ENCODE measurements at places on chromosomes 4 and X.

- DNase-seq: no peak
Observed at GRCh38 chr4:40280586-40280985, 54.5 kb upstream of the CHRNA9 start.

DNA sequence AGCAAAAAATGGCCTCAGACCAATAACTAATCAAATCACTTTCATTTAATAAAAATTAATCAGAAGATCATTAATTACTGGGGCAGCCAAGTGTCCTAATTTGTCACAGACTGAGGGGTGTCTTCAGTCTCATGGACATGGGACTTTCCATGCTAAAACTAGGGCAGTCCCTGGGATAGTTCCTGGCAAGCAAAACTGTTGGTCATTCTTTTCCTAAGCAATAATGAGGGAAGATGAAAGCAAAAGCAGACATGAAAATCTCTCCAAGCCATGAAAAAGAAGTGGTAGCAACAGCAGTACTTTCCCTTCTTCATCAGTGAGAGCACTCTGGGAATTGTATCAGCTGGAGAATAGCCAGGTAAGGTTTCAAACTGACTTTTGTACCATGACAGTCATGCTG, 3.7 kb upstream of the ANTXR2 start:
- no peak for DNase-seq

DNA sequence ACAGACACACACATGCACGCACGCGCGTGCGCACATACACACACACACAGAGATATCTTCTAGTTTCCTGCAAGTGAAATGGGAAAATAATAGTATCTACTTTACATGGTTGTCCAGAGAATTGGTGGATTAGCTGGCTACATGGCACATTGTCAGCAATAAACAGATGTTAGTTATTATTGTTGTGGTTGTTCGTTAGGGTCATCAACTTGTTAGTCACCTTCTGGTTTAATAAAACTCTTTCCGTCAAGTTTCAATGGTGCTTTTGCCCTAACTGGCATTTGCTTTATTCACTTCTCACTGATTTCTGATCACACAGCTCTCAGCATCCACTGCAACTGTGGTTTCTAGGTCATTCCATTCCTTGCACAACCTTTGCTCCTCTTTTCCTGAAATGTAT, 25.4 kb upstream of the RASL11B start:
- DNase-seq: no peak

DNA sequence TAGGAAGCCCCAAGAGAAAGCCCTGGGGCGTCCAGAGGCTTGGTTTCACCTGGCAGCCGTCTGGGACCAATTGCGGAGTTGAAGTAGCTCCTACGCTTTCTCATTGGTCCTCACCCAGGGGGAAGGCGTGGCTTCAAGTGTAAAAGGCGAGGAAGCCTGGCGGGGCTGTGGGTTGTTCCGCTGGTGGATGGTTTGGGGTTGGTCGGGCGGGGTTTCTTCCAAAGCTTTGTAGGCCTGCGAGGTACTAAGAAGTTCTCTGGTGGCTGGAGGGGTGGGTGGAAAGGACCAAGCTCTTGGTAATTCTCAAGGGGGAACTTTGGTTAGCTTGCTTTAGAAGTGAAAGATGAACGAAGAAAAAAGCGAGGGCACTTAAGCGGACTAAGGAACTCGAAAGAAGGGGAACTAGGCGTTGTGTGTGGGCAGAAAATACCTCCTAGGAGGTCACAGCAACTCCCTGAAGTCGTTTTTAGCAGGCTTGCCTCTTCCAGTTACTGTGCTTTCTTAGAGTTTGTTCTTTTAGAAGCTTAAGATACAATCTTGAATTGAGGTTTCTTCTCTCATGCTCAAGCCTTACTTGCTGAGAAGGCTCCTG, 36.6 kb downstream of the CCNG2 start:
- peak; percentile 23 for DNase-seq

- DNase-seq: no peak
Observed at GRCh38 chr4:183241322-183241640, 78.8 kb downstream of the CLDN22 start.

DNA sequence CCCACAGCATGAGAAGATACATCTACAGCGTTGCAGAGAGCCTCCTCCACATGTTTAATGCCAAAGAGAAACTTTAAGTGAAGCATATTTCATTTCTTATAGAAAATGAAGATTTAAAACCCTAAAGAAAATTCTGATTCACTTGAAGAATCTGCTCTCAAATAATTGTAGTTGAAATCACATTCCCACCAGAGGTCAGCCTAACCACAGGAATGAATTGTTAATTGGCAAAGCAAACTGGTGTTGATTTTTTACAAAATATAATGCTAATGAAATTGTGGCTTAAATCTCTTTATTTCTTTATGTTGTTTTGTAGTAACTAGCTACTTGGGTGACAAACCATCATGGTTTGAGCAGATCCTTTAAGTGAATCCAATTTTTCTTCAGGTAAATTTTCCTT, 31.1 kb upstream of the WDR17 start:
- DNase-seq: peak; percentile 15

GRCh38 chr4:54728368-54728767, 70.6 kb downstream of the KIT start:
- DNase-seq: no peak

DNA sequence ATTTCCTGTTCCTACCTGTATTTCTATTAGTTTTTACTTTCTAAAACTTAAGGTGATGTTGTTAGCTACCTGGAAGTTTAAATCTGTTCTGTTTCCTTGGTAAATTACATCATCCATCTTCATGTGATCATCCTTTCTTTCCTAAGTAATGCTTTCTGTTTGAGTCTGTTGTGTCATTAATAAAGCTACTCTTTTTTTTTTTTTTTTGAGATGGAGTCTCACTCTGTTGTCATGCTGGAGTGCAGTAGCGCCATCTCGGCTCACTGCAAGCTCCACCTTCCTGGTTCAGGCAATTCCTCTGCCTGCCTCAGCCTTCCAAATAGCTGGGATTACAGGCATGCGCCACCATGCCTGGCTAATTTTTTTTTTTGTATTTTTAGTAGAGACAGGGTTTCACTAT, 73.3 kb downstream of the FIP1L1 start:
- no peak for DNase-seq

GRCh38 chrX:17553469-17553868, 178.5 kb downstream of the NHS start:
- DNase-seq: no peak

DNA sequence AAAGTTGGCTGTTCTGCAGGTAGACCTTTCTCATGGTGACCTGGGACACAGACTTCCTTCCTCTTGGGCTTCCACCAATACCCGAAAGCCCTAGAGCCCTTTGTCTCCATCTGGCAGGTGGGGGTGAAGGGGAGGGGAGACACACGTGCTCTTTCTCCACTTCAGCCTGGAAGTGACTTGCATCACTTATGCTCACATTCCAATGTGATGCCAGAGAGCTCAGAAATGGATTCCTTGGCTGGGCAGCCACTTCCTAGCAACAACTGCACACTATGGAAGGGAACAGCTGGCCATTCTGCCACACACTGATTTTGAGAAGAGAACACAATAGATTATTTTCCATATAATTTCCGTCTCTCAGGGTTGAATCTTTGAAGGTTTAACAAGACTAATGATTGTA, 36.3 kb downstream of the C4orf51 start:
- no peak for DNase-seq

DNA sequence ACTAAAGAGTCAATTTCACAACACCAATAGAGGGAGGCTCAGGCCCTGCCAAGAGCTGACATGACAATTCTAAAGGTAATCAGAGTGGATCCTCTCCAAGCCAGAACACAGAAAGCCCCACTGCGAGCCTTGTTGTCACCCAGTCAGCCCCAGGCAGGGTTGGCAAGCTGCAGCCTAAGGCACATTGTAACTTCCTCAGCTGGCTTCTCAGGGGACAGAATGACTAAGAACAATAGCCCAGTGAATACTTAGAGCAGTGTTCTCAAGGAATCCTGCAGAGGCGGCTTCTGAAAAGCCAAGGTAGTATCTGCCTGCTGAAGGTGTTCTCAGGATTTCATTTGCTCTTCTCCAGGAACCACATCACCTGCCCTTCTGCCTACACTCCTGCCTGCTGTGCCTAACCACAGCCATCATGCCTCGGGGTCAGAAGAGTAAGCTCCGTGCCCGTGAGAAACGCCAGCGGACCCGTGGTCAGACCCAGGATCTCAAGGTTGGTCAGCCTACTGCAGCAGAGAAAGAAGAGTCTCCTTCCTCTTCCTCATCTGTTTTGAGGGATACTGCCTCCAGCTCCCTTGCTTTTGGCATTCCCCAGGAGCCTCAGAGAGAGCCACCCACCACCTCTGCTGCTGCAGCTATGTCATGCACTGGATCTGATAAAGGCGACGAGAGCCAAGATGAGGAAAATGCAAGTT, at the start of gene MAGEB4:
Gene MAGEB4, plus strand, starts transcription at position 277 of the 692 bp plus-strand sequence. Its CDS starts 136 bp downstream, at position 413.
- DNase-seq: no peak

DNA sequence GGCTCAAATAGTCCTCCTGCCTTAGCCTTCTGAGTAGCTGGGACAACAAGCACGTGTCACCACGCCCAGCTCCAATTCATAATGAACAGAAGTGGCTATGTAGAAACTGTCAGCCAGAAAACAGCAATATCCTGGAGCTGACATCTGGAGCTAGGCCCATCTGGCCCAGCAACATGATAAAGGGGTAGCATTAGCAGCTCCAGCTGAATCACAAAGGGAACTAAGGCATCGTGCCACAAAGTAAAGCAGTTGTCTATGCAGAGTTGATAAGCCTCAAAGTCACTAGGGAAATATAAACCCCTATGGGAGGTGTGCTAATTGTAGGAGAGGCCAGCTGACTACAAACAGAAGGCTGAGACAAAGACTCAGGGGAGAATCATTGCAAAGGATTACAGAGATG, 270.5 kb upstream of the GPC4 start:
- peak; percentile 57 for DNase-seq

GRCh38 chr4:31234494-31234893, 514.3 kb downstream of the PCDH7 start:
- DNase-seq: peak; percentile 1

DNA sequence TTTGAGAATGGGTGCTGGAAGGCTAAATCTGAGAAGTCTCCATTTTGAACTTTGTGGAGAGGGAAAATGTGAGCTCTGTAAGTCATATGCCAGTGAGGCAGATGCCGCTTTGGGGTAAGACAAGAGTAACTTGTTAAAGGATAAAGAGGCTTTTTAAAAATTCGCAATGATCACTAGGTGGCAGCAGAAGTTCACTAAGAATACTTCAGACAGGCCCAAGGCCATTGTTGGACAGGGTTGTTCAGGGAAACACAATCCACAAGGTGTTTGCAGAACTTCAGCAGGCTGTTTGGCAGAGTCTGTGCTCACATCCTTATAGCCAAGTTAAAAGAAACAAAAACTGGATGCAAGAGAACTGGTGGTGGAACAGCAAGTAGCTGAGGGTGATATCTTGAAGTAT, 13.7 kb upstream of the PIGA start:
- peak; percentile 51 for DNase-seq

DNA sequence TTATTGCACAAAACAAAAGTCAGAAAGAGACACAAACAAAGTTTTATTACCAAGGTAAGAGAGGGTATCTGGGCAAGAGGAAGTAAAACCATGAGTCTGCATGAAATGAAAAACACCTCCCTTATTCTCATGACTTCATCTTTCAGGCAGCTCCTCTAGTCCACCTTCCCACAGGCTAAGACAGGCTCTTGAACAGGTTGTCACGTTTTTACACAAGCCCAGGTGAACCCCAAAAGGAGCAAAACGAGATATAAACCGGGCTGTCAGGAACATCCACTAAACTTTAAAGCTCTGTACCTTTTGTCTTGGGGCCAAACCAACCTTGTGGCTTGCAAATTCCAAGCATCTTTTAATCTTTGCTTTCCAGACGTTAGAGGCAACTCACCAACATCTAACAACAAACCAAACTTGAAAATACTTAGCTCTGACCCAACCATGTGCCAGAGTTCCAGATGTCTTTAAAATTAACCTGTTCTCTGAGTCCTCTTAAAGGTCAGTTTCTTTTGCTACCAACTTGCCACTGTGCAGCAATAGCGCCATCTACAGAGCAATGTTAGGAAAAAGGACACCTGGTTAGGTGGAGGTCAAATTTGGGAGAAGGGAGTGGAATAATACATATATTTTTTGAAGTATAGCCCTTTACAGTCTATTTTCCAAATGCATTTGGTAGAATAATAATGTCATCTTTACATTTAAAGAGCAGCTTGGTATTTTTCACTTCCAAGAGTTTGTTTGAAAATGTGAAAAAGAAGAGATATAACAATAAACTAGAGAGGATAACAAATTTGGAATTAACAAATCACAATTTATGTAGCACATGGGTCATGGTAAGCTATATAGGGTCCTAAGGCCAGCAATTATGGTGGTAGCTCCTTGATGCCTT, 73.1 kb downstream of the QRFPR start:
- DNase-seq: peak; percentile 54

DNA sequence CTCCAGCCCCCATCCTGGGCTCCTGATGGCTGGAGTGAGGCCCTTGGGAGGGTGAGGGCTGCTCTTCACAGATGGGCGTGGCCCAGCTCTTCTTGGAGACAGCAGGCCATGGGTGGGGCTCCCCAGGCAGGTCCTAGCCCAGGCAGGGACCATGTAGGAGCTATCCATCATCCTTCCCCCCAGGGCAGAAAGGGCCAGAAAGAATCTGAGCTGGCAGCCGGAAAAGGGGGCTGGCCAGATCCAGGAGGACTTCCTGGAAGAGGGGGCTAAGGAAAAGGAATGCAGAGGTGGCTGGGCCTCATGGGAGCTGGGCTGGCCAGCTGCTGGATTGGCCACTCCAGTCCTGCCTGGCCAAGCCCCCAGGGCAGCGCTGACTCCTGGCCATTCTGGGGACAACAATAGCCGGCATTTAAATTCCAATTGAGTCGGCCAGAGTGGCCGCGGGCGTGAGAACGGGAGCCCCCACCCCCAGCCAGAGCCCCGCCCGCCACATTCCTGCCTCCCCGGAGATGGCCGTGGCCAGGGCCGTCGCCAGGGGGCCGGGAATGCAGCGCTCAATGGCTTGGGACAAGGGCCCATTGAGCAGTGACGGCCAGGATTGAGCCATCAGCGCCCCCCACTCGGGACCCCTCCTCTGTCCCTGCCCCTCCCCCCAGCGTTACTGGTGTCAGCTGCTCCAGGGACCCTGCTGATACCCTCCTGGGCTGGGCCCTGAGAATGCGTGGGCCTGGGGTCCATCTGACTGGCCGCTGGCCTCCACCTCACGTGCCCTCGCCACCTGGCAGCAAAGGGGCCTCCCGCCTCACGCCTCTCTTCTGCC, 15.1 kb upstream of the FGFR3 start:
- no peak for DNase-seq

- no peak for DNase-seq
Observed at GRCh38 chr4:76696109-76696508, 201.8 kb downstream of the SOWAHB start.

DNA sequence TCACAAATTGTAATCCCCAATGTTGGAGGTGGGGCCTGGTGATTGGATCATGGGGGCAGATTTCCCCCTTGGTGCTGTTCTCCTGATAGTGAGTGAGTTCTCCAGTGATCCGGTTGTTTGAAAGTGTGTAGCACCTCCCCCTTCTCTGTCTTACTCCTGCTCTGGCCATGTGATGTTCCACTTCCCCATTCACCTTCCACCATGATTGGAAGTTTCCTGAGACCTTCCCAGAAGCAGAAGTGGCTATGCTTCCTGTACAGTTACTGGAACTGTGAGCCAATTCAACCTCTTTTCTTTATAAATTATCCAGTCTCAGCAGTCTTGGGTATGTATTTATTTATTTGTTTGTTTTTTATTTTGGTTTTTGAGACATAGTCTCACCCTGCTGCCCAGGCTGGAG, 143.2 kb downstream of the CPE start:
- no peak for DNase-seq

GRCh38 chr4:14262221-14262620, 634.7 kb upstream of the BOD1L1 start:
- DNase-seq: no peak

- no peak for DNase-seq
Observed at GRCh38 chr4:181971411-181971810, 271.8 kb upstream of the TENM3 start.

Data from Jurkat, Clone E6-1 (cell line).